ENCODE measurements at places on chromosomes 6 and 20.

- DNase-seq = no peak
Measured at GRCh38 chr20:33594743-33595142, 67.4 kb upstream of the C20orf144 start.

- DNase-seq = no peak
Measured at GRCh38 chr6:13953061-13953705, 28.4 kb downstream of the RNF182 start.

- DNase-seq = no peak
Measured at GRCh38 chr6:4788953-4789584, 12.9 kb downstream of the CDYL start.

GRCh38 chr20:2917266-2917665 lies 44.0 kb downstream of the PTPRA start:
- DNase-seq = no peak

- no peak for DNase-seq
Measured at GRCh38 chr20:48143435-48144081, 358.3 kb upstream of the SULF2 start.

- DNase-seq = no peak
Measured at GRCh38 chr6:154411076-154411475, 54.5 kb upstream of the IPCEF1 start.

DNA sequence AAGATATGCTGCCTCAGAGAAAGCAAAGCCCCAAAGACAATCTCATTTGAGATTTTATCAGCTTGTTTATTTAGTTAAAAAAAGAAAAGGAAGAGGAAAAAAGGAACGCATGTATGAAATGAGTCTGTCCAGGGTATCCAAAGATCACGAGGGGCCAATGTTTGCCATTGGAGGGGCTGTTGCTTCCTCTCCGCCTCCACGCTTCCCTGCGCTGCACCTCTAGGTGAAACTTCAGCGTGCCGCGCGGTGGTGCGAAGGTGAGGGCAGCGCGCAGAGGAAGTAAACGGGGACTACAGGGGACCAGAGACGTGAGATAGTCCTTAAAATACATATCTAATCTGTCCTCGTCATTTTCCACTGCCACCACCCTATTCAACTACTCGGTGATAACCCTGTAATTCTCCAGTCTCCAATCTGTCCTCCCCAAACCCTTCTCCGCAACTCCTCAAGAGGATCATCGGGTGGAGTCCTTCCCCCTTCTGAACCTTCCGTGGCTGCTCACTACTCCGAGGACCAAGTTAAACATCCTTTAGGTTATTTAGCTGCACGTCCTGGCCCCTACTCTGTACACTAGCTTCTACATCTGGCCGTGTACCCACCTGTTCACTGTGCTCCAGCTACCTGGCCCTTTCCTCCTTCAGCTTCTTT lies 1.1 kb upstream of the DCBLD1 start:
- DNase-seq = no peak

- DNase-seq = no peak
Measured at GRCh38 chr6:74368746-74369145, 672.7 kb downstream of the CD109 start.

- no peak for DNase-seq
Measured at GRCh38 chr20:49297605-49298530, 20.0 kb upstream of the ZNFX1 start.

GRCh38 chr6:56742122-56742791 lies 99.6 kb upstream of the DST start:
- DNase-seq = no peak

DNA sequence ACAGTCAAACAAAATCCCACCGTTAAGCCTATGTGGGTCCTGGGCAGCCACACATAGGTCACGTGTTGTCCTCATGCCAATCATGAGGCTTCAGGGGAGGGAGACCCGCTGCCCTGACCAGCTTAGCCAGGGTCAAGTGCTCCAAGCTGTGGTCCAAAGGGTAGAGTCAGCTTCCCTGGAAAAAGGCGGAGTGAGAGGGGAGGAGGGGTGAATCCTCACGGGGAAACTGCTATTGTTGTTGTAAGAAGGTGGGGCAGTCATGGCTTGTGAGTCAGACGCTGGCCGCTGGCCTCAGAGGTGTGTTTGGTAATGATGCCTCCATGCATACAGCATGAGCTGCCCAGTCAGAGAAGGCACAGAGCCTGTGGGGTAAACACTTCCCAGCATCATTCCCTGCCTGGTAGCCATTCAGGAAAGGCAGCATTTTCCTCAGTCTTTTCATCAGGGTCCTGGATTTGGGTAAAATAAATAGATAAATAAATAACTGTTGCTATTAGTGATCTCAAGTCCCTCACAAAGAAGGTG lies 8.7 kb downstream of the CST3 start:
- DNase-seq = no peak

GRCh38 chr6:34130862-34131261 lies 15.0 kb downstream of the GRM4 start:
- DNase-seq = no peak

Measured in MM.1S (cell line).